ENCODE measurements at places on chromosomes 3 and 15. TPM values are rescaled to one million over a fixed set of nuclear protein-coding genes. Genes with fewer than 3 reads are reported as not detected.
A peak's percentile ranks its signal among the peaks of the same experiment; 100 is the strongest.

GRCh38 chr3:11718637-11719405, 75.1 kb upstream of the VGLL4 start:
- peak; percentile 54 for DNase-seq

- no peak for DNase-seq
Observed at GRCh38 chr15:62584301-62585235, 419.5 kb upstream of the C2CD4B start.

GRCh38 chr15:93139436-93139835, 50.4 kb upstream of the RGMA start:
- no peak for DNase-seq

GRCh38 chr15:87167706-87168105, 1088.0 kb downstream of the AGBL1 start:
- no peak for DNase-seq

- no peak for DNase-seq
Observed at GRCh38 chr3:109384164-109384563, 46.8 kb upstream of the DPPA4 start.

GRCh38 chr15:41423979-41424659, 7.2 kb downstream of the RTF1 start:
- DNase-seq = no peak

GRCh38 chr3:189683546-189684255, 52.5 kb downstream of the TP63 start:
- DNase-seq = peak; percentile 15

- DNase-seq = no peak
Observed at GRCh38 chr3:50299929-50300680, 900 bp upstream of the HYAL3 start.

Gene CYP1A2
- 0.23 TPM for total RNA-seq

Gene ADGRG7
- 51.3 TPM for total RNA-seq

Gene BMF
- total RNA-seq = not detected
